ENCODE measurements at places on chromosomes 5 and 9.

DNA sequence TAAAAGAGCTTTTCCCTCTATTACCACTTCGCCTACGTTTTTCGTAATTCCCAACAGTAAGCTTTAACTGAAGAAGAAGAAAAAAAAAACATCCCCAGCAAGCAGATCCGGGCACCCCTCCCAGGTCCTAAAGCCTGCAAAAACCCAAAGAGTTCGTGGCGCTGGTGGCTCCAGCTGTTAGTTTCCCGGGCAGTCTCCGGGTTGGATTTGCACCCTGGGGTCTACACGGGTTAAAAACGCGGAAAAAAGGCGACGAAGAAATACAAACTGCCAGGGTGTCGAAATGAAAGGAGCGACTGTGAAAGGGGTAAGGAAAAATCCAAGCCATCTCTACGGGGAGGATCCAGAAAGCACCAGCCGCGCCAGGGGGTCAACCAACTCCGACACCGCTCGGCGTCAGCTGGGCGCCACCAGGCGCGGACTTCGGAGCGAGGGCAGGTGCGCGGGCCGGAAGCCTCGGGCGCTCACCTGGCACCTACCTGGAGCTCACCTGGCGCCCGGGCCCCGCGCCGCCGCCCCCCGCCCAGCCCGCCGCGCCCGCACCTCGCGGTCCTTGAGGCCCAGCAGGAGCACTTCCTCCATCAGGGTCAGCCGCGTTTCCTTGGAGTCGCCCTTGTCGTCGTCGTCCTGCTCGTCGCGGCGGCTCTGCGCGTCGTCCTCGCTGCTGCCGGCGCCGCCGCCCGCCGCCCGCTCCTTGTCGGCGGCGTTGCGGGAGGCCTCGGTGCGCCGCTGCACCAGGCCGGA lies 680 bp downstream of the GOLPH3 start:
- DNase-seq = no peak

- no peak for DNase-seq
These were observed 96.9 kb downstream of the ATG10 start for GRCh38 chr5:82068723-82069122.

- no peak for DNase-seq
These were observed 6.0 kb upstream of the ZDHHC11 start for GRCh38 chr5:856531-857425.

DNA sequence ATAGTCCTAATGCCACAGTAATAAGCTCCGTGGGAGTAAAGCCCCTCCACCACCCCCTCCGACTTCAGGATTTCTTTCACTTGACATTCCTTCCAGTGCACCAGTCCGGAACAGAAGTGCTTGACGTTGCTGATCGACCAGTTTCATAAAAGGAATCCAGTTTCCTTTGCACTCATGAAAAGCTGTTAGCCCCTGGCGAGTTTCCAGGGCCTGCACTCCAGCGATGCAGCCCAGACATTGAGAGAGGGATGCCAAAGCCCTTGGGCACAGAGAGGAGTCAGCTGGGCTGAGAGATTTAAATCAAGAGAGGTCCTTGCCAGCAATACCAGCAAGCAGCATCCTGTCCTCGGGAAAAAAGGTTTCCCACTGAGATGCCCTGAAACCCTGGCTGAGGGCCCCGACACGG lies 170.1 kb downstream of the GABBR2 start:
- DNase-seq = no peak

DNA sequence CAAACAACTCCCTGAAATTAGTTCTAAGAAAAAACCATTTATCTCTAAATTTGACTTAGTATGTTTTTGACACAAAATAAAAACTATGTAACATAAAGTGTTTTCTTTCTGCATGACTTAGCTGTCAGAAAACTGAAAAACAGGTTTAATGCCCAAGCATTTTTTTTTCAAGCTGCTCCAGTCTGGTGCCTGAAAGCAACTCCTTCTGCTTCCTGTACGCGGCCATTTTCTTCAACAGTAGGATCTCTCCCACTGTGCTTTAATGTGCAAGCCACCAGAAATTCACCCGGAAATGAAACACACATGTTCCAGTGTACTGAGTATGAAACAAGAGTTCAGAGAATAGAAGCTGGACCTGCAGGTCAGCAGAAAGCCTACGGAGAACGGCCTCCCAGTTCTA lies 161.2 kb downstream of the MED27 start:
- no peak for DNase-seq

- no peak for DNase-seq
These were observed 12.8 kb downstream of the FGFR4 start for GRCh38 chr5:177099422-177100093.

GRCh38 chr5:177557041-177557647 lies 2.8 kb upstream of the FAM193B start:
- no peak for DNase-seq

DNA sequence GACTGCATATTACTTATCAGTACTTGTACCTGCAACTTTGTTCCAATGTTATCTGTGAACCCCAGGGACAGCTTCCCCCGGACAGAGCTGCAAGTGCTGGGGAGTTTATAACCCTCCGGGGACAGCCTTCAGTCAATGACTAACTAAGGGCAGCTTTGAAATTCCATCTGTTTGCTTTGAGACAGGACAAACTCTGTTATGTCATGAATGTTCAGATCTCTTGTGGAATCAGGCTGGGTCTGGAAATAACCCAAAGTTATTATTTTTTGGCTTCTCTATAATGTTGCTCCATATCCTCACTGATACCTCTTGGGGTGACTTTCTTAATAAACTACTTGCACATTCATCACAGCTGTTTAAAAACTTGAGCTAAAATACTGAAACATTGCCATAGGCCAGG lies 617.5 kb upstream of the TLE4 start:
- no peak for DNase-seq

GRCh38 chr5:11385901-11386293 lies 518.3 kb downstream of the CTNND2 start:
- DNase-seq = no peak

- DNase-seq = no peak
These were observed 36.4 kb upstream of the GAS1 start for GRCh38 chr9:86983620-86984259.

- no peak for DNase-seq
These were observed 13.4 kb upstream of the TXNDC8 start for GRCh38 chr9:110351009-110351467.
